ENCODE measurements at places on chromosomes 16 and 17.

- no peak for DNase-seq
These were observed 15.6 kb upstream of the PMFBP1 start for GRCh38 chr16:72187551-72187950.

GRCh38 chr17:47180337-47180736 is 8.8 kb downstream of the CDC27 start:
- DNase-seq = no peak

GRCh38 chr17:48131216-48131824 is 23.8 kb downstream of the SNX11 start:
- DNase-seq = peak; percentile 28

DNA sequence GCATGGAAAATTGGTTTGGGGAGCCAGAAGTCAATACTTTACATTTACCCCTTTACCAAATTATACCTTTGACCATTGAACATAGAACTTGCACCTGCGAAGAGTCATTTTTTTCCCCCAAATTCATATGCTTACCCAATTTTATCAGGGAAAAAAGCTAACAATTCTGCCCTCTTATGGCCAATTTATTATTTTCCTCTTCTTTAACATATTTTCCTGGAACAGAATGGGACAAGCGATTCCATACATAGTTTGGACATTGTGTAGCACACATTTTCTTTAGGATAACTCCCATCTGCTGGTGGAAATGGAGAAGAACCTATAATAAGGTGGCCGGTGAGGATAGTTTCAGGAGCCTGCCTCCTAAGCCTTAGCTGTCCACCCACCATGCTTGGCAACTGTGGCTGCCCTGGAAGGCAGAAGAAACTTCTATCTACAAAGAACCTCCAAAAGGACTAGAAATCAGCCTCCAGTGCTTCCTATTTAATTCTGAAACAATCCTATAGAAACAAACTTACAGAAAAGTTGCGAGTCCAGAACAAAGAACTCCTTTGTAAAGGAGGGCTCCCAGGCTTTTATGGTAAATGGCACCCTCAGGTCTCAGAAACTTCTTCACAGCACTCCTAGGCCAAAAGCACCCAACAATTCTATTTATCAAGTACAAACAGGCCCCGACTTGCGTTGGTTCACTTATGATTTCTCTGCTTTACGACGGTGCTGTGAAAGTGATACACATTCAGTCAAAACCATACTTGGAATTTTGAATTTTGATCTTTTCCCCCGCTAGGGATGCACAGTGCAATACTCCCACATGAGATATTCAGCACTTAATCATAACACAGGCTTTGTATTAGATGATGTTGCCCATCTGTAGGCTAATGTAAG is 64.1 kb upstream of the CACNG4 start:
- DNase-seq = no peak

DNA sequence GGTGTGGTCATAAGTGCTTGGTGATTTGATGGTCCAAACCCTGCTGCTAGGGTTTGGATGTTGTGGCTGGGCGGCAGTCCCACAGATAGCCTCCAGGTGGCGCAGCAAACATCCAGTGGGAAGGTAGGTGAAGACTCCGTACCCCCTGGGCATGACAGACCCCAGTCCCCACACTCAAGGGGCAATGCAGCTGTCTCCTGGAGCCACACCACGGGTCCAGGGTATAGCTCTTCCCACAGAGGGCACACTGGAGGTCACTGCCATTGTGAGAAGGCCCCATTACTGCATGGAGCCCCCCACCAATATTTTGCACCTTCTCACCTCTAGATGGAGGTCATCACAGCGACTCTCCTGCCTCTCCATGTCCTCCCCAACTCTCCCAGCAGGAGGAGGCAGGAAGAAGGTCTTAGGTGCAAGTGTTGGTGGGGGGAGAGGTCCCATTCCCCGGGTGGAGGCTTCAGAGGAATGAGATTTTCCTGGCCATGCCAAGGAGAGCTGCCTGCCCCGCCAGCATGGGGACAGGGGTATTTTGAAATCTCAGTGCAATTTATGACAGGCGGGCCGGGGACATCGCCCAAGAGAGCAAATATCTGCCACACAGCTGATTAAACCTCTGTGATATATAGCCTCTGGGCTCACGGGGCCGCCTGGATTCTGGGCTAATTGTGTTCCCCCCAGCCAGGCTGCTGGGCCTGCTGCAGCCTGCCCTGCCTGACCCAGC is 17.1 kb upstream of the C17orf113 start:
- DNase-seq = no peak

DNA sequence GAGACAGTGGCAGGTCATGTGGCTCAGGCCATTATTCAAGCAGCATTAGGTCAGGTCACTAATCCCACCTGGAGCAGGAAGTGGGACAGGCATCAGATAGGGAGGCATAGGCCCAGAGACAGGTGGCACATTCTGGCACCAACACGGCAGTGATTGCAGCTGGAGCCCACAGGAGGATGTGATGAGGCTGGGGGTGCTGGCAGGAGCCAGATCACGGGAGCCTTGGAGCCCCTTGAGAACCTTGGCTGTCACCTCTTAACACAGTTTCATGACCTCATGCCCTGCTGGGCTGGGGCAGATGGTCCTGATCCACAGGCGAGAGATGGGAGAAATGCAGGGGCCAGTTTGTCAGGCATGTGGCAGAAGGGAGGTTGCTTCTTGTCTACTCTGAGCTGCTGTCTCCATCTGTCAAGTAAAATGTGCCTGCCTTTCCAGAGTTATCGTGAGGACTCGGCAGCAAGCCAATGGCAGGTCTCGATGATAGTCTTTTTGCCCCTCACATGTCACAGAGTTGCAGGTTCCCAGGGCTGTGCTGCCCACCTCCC is 109.6 kb downstream of the CLEC16A start:
- no peak for DNase-seq

- no peak for DNase-seq
These were observed 341.7 kb downstream of the C16orf95 start for GRCh38 chr16:86975445-86975844.

- no peak for DNase-seq
These were observed 50.3 kb downstream of the EMP2 start for GRCh38 chr16:10529895-10530669.

GRCh38 chr17:19561697-19562318 is 28.2 kb downstream of the SLC47A1 start:
- DNase-seq = no peak

GRCh38 chr16:19809121-19809635 is 75.5 kb downstream of the GPRC5B start:
- DNase-seq = no peak

DNA sequence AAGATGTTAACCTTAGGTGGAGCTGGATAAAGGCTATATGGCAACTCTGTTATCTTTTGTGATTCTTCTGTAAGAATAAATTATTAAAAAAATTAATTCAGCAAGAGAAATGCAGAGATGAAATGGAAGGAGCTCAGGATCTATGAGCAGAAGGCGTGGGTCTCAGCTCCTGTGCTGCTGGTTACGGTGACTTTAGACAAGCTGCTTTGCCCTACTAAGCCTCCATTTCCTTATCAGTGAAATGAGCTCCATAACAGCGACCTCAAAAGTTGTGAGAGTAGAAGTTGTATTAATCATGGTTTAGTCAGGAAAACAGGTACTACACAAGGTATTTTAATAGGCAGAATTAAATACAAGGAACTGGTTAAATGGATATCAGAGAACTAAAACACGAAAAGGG is 48.2 kb upstream of the FOXJ1 start:
- no peak for DNase-seq

DNA sequence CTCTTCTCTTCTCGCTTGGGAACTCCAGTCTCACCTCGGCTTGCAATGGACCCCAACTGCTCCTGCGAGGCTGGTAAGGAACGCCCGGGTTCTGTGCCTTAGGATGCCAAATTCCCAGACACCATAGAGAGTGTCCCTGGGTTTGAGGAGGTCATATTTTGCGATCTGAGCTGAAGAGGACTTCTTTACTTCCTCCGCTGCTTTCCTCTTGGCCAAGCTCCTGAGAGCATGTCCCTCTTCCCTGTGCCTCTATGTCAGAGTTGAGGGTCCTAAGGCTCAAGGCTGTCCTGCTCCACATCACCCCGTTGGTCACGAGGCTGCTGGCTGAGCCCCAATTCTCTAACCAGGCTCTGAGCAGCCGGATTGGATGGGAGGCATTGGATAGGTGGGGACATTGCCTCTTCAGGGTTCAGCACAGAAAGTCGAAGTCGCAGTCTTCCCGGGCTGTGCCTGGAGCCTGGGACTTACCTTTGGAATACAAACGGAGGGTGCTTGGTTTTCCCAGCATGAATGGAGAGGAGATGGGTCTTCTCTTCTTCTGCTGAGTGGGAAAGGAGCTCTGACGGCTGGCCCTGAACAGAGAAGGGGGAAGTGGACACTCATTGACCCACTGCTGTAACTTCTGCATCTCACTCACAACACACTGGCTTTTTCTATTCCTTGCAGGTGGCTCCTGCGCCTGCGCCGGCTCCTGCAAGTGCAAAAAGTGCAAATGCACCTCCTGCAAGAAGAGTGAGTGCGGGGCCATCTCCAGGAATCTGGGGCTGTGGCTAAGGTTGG is 416 bp downstream of the MT1H start:
- no peak for DNase-seq

DNA sequence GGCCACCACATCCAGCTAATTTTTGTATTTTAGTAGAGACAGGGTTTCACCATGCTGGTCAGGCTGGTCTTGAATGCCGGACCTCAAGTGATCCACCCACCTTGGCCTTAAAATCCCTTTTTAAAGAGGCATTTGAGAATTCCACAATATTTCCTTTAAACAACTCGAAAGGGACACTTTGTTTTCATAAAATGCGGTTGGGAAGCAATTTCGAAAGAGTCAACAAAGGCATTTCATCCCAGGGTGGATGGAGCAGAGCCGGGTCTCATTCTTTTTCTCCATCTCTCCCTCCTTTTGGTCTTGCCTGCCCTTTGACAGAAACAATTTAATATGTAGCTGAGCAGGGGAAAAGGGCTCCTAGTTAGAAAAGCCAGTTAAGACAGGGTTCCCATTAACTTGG is 13.5 kb upstream of the COG1 start:
- DNase-seq = no peak

DNA sequence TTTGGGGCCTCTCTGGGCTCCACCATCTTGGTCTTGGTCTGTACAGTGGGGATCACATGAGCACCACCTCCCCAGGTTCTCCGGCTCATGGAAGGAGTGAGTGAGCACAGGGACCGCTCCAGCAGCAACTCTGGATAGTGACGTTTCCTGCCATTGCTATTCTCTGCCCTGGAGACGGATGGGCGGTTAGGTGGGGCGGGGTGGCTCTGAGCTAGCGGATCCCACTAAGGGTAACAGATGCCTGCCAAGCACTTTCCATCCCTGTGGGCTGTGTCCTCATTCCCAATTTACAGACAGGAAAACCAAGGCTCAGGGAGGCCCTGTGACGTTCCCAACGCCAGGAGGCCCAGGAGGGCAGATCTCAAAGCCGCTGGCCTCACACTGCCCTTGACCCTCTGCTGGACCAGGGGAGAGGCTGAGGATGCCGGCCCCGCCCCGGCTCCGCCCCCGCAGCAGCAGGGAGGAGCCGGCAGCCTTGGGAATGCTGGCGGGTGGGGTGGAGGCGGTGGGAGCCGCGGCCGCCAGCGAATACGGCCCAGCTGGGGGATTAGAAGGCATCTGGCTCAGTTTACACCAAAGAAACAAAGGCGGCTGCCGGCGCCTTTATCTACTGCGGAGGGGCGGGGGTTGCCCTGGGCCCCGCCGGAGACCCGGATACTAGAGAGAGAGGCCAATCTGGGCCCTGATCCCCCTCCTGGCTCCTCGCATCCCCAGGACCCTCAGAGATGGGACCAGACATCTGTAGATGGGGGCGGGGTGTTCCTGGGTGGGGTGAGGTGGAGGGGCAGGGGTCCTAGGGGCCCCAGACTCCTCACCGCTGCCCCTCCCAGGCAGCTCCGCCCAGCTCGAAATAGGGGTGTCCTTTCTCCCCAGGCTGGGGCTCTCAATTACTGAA is 122.3 kb upstream of the CIBAR2 start:
- DNase-seq = no peak

GRCh38 chr17:42414704-42415409 is 8.2 kb downstream of the CAVIN1 start:
- no peak for DNase-seq

- DNase-seq = no peak
These were observed 3.7 kb downstream of the SPATA2L start for GRCh38 chr16:89697616-89698331.

- DNase-seq = no peak
These were observed 479 bp upstream of the ZNF207 start for GRCh38 chr17:32349503-32349853.

DNA sequence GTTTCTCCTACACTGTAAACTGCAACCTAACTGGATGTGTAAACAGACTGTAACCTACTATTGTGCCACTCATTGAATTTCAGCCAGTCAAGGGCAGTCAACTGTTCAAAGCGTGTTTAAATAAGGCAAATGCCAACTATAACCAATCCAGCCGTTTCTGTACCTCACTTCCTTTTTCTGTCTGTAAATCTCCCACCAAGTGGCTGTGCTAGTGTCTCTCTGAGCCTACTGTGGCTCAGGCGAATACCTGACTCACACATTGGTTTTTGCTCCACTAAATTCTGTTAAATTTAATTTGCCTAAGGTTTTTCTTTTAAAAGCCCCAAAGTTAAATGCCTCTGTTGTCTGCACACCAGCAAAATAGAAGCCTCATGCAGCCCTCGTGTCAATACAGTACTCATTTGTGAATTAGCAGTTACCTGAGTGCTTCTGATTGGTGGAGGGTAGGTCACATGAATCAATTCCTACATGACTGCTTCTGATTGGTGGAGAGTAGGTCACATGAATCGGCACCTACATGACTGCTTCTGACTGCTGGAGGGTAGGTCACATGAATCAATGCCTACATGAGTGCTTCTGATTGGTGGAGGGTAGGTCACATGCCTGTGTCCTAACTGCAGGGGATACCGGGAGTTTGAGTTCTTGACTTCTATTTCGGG is 31.1 kb upstream of the CCR7 start:
- no peak for DNase-seq

GRCh38 chr16:13961099-13961811 is 41.3 kb downstream of the ERCC4 start:
- no peak for DNase-seq

GRCh38 chr16:29994600-29995323 is 655 bp downstream of the HIRIP3 start:
- no peak for DNase-seq

GRCh38 chr17:11736613-11737312 is 138.5 kb downstream of the DNAH9 start:
- DNase-seq = no peak

GRCh38 chr17:41048441-41048840 is 1.3 kb upstream of the KRTAP2-1 start:
- DNase-seq = no peak

GRCh38 chr17:71287071-71287823 is 833.6 kb upstream of the SOX9 start:
- DNase-seq = no peak

GRCh38 chr17:58998871-58999270 is 107.8 kb downstream of the TRIM37 start:
- no peak for DNase-seq
